Vagina (tissue), 2 donors: ENCODE measurements at places on chromosomes 12 and 14.
A peak's percentile ranks its signal among the peaks of the same experiment; 100 is the strongest.

DNA sequence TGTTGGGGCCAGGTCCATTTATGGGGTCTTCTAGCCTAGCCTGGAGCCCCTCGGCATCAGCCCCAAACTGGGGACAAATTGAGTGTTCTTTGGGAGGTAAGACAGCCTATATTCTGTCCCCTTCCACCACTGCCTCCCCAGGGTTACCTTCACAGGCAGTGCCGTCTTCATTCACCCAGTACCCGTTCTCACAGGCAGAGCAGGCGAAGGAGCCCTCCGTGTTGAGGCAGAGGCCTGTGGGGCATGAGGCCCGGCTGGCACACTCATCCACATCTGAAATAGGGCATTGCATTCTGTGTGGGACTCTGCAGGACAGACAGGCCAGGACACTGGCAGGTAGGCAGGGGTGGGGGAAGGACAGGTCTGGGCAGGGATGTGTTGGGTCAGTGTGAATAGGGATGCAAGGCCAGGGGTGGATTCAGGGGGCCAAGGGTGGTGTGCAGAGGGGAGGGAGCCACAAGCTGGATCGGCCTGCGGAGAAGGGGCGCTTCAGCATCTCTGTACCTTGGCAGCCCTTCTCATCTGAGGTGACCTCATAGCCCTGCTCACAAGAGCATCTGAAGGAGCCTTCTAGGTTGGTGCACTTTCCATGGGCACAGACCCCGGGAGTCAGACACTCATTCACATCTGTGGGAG lies 16.1 kb downstream of the ISCA2 start:
- peaks cover 18% of the 10 kb centered on the region for H3K36me3 ChIP-seq
- no peak overlapping the region for H3K4me3 ChIP-seq
- H3K27ac ChIP-seq: no peak overlapping the region

DNA sequence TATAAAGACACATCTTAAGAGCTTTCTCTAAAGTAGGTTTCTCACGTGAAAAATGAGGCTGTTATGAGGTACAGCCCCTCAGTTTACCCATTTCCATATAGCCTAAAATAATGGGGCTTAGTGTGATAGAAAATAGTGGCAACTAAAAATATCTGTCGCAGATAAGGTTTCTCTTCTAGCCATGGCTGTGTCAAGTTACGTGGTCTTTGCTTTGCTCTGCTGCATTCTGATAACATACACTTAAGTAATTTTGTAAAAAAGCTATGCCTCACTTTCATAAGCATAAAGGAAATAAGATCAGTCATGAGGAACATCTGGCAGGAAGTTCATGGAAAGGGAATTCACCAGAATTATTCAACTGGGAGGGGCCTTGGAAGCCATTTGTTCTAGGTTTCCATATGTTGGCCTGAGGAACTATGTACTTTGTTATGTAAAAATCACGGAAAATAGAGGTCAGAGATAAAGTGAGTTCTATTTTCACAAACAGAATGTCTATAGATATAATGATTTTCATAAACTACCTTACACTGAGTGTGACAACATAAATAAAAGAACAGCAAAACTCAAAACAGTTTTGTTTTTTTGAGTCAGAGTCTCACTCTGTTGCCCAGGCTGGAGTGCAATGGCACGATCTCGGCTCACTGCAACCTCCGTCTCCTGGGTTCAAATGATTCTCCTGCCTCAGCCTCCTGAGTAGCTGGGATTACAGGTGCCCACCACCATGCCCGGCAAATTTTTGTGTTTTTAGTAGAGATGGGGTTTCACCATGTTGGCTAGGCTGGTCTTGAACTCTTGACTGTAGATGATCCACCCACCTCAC lies 195.6 kb upstream of the KRR1 start:
- H3K27ac ChIP-seq: peak overlapping the region; percentile 30
- H3K4me3 ChIP-seq: no peak overlapping the region
- DNase-seq: no peak
- H3K4me1 ChIP-seq: peaks cover 35% of the 10 kb centered on the region
- H3K36me3 ChIP-seq: no peaks in the 10 kb centered on the region
- H3K27me3 ChIP-seq: no peaks in the 10 kb centered on the region

DNA sequence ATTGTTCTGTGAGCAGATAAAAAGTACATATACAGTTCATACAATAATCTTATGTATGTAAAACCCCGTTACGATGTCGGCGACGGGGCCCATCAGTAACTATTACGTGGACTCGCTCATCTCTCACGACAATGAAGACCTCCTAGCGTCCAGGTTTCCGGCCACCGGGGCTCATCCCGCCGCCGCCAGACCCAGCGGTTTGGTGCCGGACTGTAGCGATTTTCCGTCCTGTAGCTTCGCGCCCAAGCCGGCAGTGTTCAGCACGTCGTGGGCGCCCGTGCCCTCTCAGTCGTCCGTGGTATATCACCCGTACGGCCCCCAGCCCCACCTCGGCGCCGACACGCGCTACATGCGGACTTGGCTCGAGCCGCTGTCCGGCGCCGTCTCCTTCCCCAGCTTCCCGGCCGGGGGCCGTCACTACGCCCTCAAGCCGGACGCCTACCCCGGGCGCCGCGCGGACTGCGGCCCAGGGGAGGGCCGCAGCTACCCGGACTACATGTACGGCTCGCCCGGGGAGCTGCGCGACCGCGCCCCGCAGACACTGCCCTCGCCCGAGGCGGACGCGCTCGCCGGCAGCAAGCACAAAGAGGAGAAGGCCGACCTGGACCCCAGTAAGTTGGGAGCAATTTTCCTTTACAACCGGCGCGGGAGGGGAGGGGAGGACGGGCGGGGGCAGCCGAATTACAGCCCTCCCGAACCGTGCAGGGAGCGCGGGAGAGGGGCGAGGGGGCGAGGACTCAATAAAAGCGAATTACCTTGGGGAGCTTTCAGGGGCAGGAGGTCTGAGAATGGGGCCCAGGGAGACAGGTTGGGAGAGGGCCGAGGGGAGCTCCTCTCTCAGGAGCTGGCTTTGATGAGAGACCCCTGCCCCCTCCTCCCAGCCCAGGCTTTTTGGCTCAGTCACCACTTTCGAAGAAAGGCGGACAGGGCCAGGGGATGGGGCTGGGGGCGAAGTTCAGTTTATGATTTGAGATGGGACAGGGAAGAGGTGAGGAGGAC lies at the start of gene HOXC9:
HOXC9 (plus strand) TSS at position 46 of the 999 bp plus-strand sequence; CDS start at position 74, 28 bp downstream.
- H3K27me3 ChIP-seq: peaks cover 37% of the 10 kb centered on the region
- peak within 1 kb of the TSS; percentile 31 for H3K4me3 ChIP-seq
- H3K4me1 ChIP-seq: peaks cover 24% of the 10 kb centered on the region
- H3K36me3 ChIP-seq: no peaks in the 10 kb centered on the region
- no peak for DNase-seq

DNA sequence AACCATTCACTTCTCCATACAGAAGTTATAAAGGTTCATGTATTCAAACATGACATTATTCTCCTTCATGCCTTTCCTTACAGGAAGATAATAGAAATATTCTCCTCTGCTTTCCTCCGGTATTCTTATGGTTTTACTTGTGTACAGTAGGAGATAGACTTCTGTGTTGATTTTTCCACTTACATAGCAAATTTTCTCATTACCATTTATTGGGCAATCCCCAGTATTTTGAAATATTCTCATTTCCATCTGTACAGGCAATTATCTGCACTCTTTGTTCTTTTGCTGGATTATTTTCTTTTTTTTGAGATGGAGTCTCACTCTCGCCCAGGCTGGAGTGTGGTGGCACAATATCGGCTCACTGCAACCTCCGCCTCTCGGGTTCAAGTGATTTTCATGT lies 11.0 kb downstream of the PXMP2 start:
- H3K27me3 ChIP-seq: no peaks in the 10 kb centered on the region
- H3K4me3 ChIP-seq: no peak overlapping the region
- H3K36me3 ChIP-seq: no peaks in the 10 kb centered on the region
- H3K4me1 ChIP-seq: no peaks in the 10 kb centered on the region
- DNase-seq: no peak

GRCh38 chr12:107320929-107321631 lies 227.7 kb upstream of the CRY1 start:
- peak overlapping the region; percentile 54 for H3K4me3 ChIP-seq
- H3K36me3 ChIP-seq: no peaks in the 10 kb centered on the region
- no peak for DNase-seq
- H3K4me1 ChIP-seq: peaks cover 34% of the 10 kb centered on the region
- H3K27ac ChIP-seq: no peak overlapping the region
